Stimulated activated CD8-positive, alpha-beta memory T cell treated with anti-CD3 and anti-CD28 coated beads, Interleukin-4, amount 100 ng/mL, for 1 hour (primary cell): ENCODE measurements at places on chromosomes 12 and 14.
A peak's percentile ranks its signal among the peaks of the same experiment; 100 is the strongest.

- no peak for DNase-seq
Observed at GRCh38 chr14:101134851-101135433, 231.4 kb upstream of the RTL1 start.

GRCh38 chr12:40049268-40049667 lies 56.6 kb downstream of the SLC2A13 start:
- DNase-seq: no peak

GRCh38 chr12:54240971-54241588 lies 38.8 kb downstream of the CBX5 start:
- DNase-seq: no peak

GRCh38 chr14:89184952-89185351 lies 232.1 kb downstream of the FOXN3 start:
- DNase-seq: no peak

DNA sequence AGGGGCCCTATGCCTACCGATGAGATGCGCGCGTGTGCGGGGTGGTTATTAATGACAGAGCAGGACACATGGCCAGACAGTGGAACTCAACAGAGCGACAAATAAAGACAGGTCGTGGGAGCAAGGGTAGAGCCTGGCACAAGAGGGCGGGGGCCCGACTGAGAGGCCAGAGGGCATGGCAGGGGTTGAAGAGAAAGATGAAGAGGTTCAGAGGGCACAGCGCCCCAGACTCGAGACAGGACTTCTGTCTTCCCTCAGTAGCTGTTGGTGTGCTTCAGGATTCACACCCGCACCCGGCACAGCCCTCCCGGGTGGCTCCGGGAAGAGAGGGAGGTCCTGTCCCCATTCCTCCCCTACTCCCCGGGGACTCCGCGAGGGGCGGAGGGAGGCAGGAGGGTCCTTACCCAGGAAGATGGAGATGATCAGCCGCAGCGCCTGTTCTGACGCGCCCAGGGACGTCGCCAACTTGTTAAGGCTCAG lies 366 bp downstream of the LPCAT3 start:
- no peak for DNase-seq

GRCh38 chr12:82279536-82280058 lies 78.6 kb downstream of the CCDC59 start:
- DNase-seq: no peak

GRCh38 chr12:41514907-41515306 lies 326.8 kb downstream of the PDZRN4 start:
- DNase-seq: no peak

DNA sequence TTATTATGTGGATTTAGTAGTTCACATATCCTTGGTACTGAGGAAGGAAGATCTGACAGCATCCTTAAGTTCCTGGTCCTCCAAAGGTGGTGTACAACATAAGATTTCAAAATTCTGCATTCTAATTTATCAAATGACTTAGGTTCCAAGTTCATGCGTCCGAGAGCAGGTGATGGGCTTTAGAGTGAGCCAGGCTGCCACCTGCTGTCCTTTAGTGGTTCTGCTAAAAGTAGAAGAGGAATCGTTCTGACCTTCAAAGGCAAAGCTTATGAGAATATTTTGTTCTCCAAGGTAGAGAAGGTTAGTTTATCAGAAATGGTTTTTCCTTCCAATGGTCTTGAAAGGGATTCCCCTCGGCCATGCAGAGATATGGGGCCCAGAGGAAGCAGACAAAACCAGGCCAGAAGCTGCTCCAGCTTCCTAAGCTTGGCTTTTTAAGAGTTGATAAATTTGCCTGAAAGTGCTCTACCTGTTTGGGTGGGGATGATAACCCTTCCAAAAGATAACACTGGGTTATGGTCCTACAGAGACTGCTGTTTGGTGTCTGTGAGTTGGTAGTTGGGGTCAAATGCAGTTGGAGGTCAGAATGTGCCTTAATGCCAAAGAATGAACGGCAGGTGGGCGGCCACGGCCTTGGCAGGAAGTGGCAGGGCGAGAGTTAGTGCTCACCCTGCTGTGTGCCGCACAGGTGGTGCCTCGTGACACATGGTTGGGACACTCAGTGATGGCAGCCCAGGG lies 29.1 kb upstream of the LRTM2 start:
- peak; percentile 40 for DNase-seq

GRCh38 chr12:12428047-12428446 lies 71.2 kb downstream of the BORCS5 start:
- no peak for DNase-seq

- DNase-seq: no peak
Observed at GRCh38 chr14:79856381-79856780, 354.9 kb downstream of the DIO2 start.

DNA sequence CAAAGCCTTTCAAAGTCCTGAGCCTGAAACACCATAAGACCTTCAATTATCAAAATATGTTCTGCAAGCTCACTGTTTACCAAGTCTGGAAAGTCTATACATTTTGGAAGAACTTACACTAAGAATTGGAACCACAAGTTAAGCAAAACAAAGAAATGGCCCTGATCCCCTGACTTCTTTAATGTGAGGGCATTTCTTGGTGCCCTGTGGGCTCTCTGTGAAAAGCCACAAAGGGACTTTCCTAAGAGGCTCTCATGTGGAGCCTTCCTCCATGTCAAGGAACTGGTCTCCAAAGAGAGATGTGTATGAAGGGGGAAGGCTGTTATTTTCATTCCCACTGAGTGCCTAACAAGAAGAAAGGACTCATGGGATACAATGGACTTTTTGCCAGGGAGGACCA lies 13.5 kb upstream of the MYH6 start:
- DNase-seq: no peak

- no peak for DNase-seq
Observed at GRCh38 chr14:65034021-65034420, 47.3 kb downstream of the FNTB start.

- DNase-seq: no peak
Observed at GRCh38 chr14:75566321-75566720, 12.1 kb upstream of the FLVCR2 start.

DNA sequence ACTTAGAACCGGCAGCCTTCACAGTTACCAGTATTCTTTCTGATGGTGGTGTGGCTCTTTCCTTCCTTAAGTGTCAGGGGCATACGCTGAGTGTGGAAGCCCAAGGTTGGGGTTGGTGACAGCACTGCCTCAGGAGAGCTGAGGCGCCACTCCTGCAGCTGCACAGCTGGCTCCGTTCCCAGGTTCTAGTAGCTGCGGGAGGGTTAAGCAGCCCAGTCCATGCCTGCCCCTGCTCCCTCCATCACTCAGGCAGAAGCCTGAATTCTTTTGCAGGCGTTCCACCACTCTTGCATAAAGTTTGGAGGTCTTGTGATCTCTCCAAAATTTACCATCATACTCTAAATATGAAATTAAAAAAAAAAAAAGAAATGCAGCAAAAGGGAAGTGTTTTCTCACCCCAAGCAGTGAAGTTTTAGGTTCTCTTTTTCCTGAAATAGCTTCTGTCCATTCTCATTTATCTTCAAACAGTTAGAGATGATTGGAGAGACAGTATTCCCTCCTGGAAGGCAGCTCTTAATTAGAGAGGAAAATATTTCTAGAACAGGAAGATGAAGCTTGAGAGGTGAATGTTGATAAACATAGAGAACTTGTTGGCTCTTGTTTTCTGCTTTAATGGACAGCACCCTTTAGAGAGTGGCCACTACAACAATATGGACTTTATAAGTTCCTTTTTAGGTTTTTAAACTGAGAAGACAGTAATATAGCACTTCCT lies 136.1 kb downstream of the FGD4 start:
- no peak for DNase-seq

DNA sequence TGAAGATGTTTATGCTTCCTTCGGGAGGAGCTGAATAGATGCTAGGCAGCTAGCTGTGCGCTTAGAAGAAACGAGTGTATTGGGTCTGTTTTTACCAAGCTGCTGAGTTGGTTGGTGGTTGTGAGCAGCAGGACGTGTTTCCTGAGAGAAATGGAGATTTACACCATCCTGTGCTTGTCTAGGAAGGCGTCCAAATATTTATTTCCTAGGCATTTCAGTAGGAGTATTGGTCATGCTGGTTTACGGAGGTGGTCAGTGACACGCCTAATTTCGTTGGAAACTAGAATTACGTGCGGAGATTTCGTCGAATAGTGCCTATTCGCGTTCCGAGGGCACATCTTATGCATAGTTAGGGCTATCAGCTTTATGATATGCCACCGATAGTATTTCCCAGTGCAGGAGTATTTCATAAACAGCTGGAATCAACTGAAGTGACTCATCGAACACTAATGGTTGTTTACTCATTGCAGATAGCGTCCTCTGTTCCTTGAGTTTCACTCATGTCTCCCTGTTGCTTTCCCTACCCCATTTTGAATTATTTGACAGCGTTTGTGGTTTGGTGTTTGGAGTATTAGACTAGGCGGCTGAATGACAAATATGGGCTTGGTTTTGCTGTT lies 780 bp downstream of the TBC1D15 start:
- DNase-seq: no peak

DNA sequence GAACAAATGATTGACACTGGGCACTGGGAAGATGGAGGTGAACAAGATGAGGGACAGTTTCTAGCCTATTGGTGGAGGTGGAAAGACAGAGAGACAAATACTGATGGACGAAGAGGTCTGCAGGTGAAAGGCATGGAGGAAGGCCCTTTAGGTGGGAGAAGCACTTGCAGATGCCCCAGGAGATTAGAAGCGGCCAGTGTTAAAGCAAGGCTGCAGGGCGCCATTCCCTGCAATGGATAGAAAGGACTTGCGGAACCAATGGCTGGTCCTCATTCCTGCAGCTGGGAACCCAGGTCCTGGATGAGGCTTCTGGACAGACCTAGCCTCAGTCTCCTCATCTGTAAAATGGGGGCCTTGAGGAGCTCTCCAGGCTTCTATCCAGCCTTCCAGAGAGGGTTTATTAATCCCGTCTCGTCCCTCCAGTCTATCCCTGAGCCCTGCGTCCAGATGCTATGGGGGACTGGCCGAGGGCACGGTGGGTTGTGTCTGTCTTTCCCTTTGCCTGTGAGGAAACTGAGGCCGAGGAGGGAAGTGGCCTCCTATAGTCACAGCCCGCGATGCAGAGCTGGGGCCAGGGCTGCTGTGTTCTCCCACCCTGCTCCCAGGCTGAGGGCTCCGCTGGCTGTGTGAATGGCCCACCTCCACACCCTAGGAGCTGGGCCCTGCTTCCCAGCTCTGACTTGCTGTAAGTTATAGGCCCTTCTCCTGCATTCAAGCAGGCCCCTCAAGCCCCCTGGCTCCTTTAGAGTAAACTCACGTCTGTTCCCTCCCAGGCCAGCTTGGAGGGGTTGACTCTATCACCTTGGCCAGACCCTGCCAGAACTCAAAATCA lies 33.0 kb downstream of the CYP46A1 start:
- DNase-seq: no peak

DNA sequence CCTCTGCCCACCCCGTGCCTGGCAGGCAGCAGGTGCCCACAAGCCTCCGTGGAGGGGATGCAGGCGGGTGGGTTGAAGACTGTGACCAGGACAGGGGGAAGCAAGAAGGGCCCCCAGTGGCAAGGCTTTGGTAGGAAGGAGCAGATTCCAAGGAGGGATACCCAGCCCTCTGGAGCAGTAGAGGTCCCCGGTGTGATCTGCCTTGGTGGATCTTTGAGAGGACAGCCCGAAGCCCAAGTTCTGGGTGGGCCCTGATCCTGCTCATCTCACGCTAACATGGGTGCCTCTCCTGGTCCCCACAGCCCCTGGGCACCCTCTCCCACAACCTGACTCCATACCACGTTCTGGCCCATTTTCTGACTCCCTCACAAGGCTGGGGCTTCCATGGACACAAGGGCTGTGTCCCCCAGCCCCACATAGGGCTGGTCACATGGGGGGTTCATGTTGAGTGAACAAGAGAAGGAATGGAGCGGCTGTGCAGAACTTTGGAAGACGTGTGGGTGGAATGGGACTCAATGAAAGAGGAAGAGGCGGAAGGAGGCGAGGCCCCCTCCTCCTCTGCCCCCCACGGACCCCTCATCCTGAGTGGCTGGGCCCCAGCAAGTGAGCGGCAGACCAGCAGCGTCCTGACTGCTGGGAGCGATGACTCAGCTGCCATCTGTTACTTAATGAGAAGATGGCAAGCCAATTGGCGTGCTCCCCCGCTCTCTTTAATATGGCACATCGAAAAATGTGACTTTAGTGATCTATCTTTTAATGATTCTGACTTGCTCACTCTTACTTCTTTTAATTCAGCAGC lies 77.0 kb upstream of the BCL11B start:
- DNase-seq: no peak

DNA sequence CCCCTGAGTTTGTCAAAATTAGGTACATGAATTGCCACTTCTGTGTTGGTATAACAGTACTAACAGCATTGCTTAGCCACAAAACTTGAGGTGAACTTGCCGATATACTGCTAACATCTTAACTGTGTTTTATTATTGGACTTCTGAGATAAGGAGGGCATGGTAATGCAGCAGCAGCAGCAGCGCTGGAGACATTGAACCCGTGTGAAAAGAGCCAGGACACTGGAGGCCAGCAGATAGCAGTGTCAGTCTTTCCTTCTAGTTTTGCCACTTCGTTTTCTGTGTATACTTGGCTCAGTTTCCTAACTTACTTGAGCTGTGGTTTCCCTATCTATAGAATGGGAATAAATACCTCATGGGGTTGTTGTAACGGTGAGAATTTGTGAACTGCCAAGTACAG lies 82.7 kb downstream of the KTN1 start:
- DNase-seq: no peak

GRCh38 chr12:102344691-102345090 lies 135.7 kb downstream of the IGF1 start:
- DNase-seq: no peak

DNA sequence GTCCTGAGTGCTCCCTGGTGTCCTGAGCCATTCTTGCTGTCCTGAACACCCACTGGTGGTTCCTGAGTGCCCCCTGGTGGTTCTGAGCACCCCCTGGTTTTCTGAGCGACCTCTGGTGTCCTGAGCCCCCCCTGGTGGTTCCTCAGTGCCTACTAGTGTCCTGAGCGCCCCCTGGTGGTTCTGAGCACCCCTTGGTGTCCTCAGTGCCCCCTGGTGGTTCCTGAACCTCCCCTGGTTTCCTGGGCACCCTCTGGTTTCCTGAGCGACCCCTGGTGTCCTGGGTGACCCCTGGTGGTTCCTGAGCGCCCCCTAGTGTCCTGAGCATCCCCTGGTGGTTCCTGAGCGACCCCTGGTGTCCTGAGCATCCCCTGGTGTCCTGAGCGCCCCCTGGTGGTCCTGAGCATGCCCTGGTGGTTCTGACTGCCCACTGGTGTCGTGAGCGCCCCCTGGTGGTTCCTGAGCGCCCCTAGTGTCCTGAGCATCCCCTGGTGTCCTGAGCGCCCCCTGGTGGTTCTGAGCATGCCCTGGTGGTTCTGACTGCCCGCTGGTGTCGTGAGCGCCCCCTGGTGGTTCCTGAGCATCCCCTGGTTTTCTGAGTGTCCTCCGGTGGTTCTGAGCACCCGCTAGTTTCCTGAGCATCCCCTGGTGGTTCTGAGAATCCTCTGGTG lies 473.1 kb downstream of the TMEM121 start:
- DNase-seq: no peak
